ENCODE measurements at places on chromosomes 2 and 18. TPM values are rescaled to one million over a fixed set of nuclear protein-coding genes. Genes with fewer than 3 reads are reported as not detected.

Gene ARHGAP15
- 158 TPM for total RNA-seq

Gene LRRTM1
- total RNA-seq: not detected

Gene CFAP53
- 0.29 TPM for total RNA-seq

Gene ANKRD39
- 36.7 TPM for total RNA-seq

Gene ATG9A
- 53.8 TPM for total RNA-seq

Gene HRH4
- not detected for total RNA-seq

Gene MC5R
- not detected for total RNA-seq

Gene TUBA4B
- total RNA-seq: not detected

Gene MALL
- not detected for total RNA-seq

Gene AGXT
- not detected for total RNA-seq

Gene LDAH
- total RNA-seq: 24.5 TPM

Gene NOL4
- total RNA-seq: not detected

Gene SERPINB5
- not detected for total RNA-seq

Gene TGFBRAP1
- 16.6 TPM for total RNA-seq

Gene SCN9A
- total RNA-seq: not detected

Gene EIPR1
- total RNA-seq: 38.9 TPM

Gene CKAP2L
- total RNA-seq: 59.3 TPM

Gene ABCB6
- 11.9 TPM for total RNA-seq

Gene ANKRD36C
- total RNA-seq: 95.1 TPM

Gene HAT1
- 75.5 TPM for total RNA-seq

Gene C2orf15
- total RNA-seq: 0.86 TPM

Gene CCDC74B
- total RNA-seq: 3.4 TPM

Gene CTLA4
- total RNA-seq: 3.8 TPM

Gene THSD7B
- total RNA-seq: not detected

Gene MRPL30
- total RNA-seq: 24.4 TPM

Gene CHRND
- total RNA-seq: not detected

Gene GAL3ST2
- total RNA-seq: 0.34 TPM

Gene OTOS
- total RNA-seq: not detected

Gene IL1R2
- not detected for total RNA-seq

Gene SMYD1
- not detected for total RNA-seq

Gene CRYGC
- not detected for total RNA-seq

Gene TM4SF20
- total RNA-seq: not detected

Gene NAT8
- total RNA-seq: not detected

Gene VWC2L
- total RNA-seq: not detected

Gene LIPG
- 0.11 TPM for total RNA-seq

Gene NFATC1
- 28.1 TPM for total RNA-seq

Gene TMEM198
- 0.47 TPM for total RNA-seq

Gene GPR45
- total RNA-seq: not detected

Gene IL1RL1
- 0.21 TPM for total RNA-seq
